ENCODE measurements at places on chromosomes 2 and 18.

DNA sequence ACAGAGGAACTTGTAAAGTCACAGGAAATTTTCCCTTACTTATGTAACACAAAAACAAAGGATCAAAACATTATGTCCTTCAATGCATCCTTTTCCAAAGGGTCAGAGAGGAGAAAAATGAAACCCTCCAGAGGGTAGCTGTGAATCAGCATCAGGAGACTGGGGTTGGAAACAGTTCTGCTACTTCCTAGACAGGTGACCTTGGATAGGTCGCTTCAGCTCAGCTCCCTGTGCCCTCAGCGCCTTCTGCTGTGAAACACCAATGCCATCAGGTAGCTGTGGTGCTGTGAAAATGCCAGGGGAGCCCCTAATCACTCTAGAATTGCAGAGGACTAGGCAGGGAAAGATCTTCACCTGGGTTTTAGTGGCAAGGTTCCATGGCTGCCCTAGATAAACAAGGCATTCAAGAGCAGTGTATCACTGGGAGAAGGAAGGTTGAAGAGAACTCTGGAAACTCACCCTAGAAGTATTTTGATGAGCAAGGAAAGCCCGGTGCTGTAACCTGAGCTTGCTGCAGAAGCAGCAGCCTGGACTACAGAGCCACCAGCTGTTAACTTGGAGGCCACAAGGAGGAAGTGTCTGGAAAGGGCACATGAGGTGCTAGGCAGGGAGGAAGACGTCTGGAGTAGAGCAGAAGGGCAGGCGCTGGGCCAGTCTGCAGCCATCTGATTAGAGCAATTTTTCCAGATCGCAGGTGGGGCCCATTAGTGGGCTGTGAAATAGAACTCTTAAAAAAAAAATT lies 100.7 kb upstream of the MCFD2 start:
- DNase-seq = no peak

- no peak for DNase-seq
These were observed 24.4 kb downstream of the CD28 start for GRCh38 chr2:203730883-203731282.

DNA sequence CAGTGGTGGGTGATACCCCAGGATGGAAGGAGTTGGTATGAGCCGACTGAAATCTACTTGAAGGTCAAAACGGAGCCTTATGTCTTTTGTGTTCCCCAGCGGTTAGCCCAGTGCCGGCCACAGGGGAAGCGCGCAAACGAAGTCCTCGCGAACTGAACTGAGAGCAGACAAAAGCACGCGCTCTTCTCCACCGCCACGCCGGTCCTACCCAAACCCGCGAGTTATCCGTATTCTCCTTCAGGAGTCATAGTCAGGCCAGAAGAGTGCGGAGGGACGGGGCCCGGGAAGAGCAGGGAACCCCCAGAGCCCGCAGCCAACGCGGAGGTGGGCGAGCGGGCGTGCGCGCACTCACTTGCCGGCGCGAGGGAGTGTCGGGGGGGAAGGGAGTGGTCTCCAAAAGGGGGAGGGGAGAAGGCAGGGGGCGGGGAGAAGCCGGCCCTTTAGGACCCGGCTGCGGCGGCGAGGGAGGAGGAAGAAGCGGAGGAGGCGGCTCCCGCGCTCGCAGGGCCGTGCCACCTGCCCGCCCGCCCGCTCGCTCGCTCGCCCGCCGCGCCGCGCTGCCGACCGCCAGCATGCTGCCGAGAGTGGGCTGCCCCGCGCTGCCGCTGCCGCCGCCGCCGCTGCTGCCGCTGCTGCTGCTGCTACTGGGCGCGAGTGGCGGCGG lies at the start of gene IGFBP2:
Gene IGFBP2, plus strand, starts transcription at position 469 of the 664 bp plus-strand sequence. Its CDS starts 104 bp downstream, at position 573.
- DNase-seq = no peak

- no peak for DNase-seq
These were observed 292.2 kb downstream of the KCNS3 start for GRCh38 chr2:18170642-18171041.

- DNase-seq = no peak
These were observed 298.3 kb downstream of the TDRD15 start for GRCh38 chr2:21422050-21422449.

- no peak for DNase-seq
These were observed 983 bp downstream of the CXXC1 start for GRCh38 chr18:50286391-50287027.

GRCh38 chr2:49067971-49068370 lies 86.3 kb downstream of the FSHR start:
- DNase-seq = no peak

DNA sequence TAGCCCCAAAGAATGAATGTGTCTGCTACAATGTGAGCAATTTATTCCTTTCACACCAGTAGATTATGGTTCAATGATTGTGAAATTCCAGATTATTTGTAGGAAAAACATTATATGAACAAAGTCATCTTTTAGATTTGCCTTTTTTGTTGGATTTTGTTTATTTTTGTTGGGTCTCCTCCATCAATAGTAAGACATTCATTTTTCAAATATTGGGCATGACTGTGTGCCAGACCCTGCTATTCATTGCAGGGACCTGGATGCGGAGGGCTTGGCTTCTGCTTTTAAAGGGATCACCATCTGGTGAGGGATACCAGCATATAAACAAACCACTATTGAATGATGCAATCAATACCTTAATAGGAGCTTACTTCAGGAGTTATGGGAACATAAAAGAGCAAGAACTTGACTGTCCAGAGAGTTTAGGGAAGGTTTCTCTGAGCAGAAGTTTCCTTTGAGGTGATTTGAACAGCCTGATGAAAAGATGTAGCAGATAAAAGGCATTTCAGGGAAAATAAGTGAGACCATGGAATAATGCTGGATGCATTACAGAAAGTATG lies 486.7 kb downstream of the EPHA4 start:
- DNase-seq = no peak

- DNase-seq = no peak
These were observed 25.5 kb downstream of the PIAS2 start for GRCh38 chr18:46891742-46892214.

DNA sequence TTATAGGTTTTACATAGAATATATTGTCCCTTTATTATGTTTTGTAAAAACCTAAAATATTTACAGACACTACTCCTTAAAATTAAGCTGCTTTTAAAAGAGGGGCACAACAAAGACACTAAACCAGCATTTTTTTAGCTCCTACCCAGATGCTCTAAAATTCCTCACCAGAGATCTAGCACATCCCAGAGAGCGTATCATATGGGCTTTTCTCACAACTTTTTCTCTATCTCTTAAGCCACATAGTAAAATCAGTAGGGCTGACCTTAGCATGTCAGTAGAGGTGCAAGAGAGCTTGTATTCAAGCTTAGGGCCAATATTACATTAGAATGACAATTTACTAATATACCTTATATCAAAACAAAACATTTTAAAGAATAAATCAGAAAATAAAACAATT lies 216.3 kb downstream of the TMX3 start:
- DNase-seq = no peak

Measured in omental fat pad (tissue), 4 donors.